NCI-H82 (cell line): ENCODE measurements at places on chromosomes 7 and 10.

DNA sequence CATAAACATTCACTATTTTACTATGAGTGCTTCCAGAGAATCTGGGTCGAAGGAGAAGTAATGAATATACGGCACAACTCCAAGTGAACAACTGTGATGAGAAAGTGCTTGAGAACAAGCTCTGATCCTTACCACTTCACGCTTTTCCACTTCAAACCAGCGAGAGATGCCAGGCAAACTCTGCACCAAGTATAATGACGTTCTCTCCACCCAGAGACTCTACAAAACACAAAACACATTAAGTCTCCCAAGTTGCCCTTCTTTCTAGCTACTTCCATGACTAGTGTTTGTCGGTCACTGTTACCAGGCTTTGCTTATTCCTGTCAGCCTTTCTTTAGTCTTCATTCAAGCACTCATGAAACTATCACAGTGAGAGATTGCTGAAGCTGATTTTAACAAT lies 193.1 kb upstream of the IMMP2L start:
- no peak for DNase-seq

DNA sequence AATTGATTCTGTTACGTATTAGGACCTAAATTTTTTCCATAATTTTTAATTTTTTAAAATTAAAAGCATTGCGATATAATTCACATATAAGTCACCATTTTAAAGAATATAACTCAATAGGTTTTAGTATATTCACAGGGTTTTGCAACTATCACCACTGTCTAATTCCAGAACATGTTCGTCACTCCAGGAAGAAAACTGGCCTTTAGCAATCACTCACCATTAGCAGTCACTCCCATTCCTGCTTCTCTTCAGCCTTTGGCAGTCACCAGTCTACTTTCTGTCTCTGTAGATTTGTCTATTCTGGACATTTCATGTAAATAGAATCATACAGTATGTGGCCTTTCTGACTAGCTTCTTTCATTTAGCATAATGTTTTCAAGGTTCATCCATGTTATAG lies 176.5 kb downstream of the EXOC4 start:
- no peak for DNase-seq

GRCh38 chr7:139776486-139777132 lies 1.2 kb downstream of the HIPK2 start:
- peak; percentile 58 for DNase-seq

DNA sequence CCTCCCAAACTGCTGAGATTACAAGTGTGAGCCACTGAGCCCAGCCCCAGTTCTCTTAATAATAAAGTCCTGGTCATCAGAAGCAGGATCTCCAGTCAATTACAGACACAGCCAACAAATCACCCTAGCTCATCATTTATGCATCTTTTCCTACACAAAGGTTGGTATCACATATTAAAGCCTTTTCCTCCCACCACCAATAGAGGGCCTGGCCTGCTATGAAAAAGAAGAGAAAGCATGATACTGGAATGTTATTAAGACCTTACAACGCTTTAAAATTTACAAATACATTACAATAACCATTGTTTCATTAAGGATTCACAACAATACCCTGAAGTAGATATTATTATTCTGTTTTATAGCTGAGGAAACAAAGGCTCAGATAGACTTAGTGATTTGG lies 25.9 kb downstream of the VAX1 start:
- peak; percentile 4 for DNase-seq

DNA sequence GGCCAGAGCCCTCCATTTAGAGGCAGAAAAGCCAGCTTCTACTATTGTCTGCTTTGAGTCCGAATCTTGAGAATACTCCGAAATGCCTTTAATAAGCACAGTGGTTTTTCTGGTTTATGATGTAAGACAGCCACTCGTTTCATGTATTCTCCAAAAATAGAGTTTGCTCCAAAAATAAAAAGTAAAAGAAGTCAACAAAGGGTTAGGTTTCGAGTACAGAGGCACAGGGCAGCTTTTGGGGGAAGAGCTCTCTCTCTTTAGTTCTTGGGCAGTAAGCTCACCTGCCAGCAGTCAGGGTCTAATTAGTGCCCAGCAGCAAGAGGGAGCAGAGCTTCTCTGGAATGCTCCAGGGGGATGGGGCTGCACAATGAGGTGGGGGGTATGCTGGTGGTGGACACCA lies 20.2 kb downstream of the CREB3L2 start:
- DNase-seq = no peak

DNA sequence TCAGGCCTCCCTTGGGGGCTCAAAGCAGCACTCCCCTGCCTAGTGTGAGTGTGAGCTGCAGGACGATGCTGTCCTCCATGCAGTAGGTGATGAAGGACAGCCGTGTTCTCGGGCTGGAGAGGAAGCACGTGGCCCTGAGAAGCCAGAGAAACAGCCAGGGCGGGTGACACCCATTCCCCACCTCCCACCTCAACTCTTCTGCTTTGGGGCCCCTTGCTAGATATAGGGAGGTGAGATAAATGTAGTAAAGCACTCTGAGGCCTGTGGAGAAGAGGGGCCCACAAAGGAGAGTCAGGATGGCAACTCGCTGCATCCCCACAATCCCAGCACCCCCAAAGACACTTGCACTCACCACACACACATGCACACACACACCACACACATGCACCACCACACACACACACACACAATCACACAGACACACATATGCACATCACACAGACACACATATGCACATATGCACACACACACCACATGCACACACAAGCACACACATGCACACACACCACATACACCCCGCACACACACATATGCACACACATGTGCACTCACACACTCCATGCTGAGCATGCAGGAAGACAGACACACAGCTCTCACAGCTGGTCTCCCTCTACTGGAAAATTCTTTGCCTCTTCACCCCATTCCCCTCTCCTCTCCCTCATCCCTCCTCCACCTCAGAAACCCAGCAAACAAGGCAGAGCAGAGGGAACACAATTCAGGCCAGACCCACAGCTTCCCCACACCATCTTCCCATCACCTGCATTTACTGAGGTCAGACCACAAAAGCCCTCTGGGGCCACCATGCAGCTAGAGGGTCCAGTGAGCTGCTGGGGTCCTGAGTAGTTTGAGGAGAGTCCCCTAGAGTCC lies 30.5 kb downstream of the ANXA8 start:
- DNase-seq = no peak
